ENCODE measurements at places on chromosomes 13 and 19.

- no peak for DNase-seq
These were observed 71.7 kb downstream of the STK24 start for GRCh38 chr13:98505217-98505616.

GRCh38 chr19:6439743-6440142 lies 6.2 kb upstream of the SLC25A41 start:
- no peak for DNase-seq

DNA sequence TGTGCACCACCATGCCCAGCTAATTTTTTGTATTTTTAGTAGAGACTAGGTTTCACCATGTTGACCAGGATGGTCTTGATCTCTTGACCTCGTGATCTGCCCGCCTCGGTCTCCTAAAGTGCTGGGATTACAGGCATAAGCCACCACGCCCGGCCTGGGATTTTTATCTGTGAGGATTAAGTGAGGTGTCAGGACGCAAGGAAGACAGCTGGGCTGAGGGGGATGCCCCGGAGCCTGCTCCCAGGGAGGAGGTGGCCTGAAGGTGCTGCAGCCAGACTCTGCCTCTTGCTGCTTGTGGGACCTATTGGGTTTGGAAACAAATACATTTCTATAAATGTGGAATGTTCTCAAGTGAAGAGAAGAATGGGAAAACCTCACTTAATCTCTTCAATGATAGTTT lies 131.6 kb downstream of the OLFM4 start:
- no peak for DNase-seq

GRCh38 chr13:42369071-42369797 lies 97.3 kb downstream of the AKAP11 start:
- DNase-seq, result no peak

GRCh38 chr13:80338781-80339562 lies 2.0 kb downstream of the SPRY2 start:
- DNase-seq, result peak; percentile 72

DNA sequence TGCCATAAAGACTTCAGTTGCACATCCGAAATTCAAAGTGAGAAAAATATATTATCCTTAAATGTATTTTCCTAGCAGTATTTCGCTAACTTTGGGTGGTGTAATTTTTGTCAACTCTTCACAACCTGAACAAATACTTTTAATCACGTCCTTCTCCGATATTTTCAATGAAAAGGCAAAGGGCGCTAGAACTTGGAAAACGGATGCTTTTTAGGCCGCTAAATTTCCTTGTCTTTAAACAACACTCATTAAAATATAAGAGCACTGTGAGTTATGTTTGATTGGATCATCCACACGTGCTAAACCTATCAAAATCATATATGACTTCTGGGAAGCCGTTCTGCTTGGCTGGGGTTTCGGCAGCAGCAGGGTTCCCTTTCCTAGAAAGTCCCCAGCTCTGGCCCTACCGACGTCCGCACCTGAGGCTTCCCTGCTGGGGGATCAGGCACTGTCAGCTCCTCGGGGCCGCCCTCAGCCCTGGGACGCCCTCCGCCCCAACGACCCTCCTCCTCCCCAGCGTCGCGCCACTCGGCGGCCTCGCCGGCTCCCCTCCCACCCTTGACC lies 462 bp upstream of the MPHOSPH8 start:
- no peak for DNase-seq

- DNase-seq, result no peak
These were observed 225.2 kb upstream of the TMTC4 start for GRCh38 chr13:100899720-100900316.

GRCh38 chr19:45999653-46000121 lies 4.4 kb downstream of the CCDC61 start:
- DNase-seq, result no peak

DNA sequence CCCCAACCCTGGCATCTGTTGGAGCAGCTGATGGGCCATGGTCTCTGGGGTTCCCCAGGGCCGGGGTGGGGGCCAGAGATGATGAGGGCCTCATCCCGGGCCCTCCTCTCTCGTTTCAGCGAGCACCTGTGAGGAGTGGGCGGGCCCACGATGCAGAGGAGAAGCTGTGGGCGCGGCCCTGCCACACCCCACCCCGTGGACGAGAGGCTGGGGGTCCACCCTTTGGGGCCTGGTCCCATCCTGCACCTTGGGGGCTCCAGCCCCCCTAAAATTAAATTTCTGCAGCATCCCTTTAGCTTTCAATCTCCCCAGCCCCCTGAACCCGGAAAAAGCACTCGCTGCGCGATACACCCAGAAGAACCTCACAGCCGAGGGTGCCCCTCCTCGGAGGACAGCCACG lies 5.6 kb downstream of the HMG20B start:
- DNase-seq, result no peak

DNA sequence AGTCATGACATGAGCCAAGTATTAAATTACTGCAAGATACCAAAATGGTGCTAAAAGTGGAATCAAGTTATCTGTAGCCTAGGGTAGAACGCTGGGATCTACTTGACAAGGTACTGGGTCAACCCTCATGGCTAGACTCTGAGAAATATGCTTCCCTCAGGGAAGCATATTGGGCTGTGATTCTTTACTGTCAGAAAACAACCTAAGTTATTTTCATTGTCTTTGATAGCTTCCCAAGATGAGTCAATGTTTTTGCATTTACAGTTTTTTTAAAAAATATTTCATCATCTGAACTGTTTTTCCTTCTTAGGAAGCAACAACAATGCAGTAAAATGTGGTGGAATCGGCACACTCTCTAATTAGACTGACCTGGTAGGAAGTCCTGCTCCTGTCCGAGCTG lies 218.0 kb downstream of the RGCC start:
- no peak for DNase-seq

GRCh38 chr13:57933606-57934005 lies 302.1 kb downstream of the PCDH17 start:
- DNase-seq, result no peak

GRCh38 chr13:36717966-36718545 lies 44.2 kb downstream of the SERTM1 start:
- no peak for DNase-seq

Measured in Caco-2 (cell line).